ENCODE measurements at places on chromosomes 3 and 15. TPM values are rescaled to one million over a fixed set of nuclear protein-coding genes. Genes with fewer than 3 reads are reported as not detected.

Gene IL12A
- 0.54 TPM for total RNA-seq

Gene RHO
- not detected for total RNA-seq

Gene KNG1
- not detected for total RNA-seq

Gene PHLDB2
- total RNA-seq, result 45.8 TPM

Gene NR1D2
- total RNA-seq, result 8.6 TPM

Gene CCDC13
- 2.0 TPM for total RNA-seq

Gene GLDN
- 1.7 TPM for total RNA-seq
